Activated T-cell treated with anti-CD3 and anti-CD28 coated beads, Interleukin-2, amount 50 U/mL, for 72 hours (primary cell): ENCODE measurements at places on chromosomes 6 and 20. TPM values are rescaled to one million over a fixed set of nuclear protein-coding genes. Genes with fewer than 3 reads are reported as not detected.

The NNAT gene
- 0.93 TPM for total RNA-seq

The SNAP25 gene
- total RNA-seq = 5.6 TPM

DNA sequence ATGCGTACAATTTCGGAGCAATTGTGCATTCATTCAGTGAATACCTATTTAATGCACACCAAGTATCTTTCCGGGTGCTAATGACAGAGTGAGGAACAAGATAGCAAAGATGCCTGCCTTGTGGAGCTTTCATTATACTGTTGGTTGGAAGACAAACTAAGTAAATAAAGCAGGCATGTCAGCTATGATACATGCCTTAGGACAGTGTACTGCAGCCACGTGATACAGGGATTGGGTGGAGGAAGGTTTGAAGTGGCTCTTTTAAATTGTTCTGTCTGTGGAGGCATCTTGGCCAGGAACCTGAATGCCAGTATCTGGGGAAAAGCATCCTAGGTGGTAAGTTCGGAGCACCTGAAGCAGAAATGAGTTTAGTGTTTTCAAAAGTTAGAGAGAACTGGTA is 3.0 kb upstream of the OTOR start:
- DNase-seq = no peak

- no peak for DNase-seq
Observed at GRCh38 chr20:58994390-58995159, 12.5 kb downstream of the CTSZ start.

GRCh38 chr6:43772681-43773049 is 2.7 kb downstream of the VEGFA start:
- DNase-seq = no peak
